ENCODE measurements at places on chromosomes 5 and 9.

DNA sequence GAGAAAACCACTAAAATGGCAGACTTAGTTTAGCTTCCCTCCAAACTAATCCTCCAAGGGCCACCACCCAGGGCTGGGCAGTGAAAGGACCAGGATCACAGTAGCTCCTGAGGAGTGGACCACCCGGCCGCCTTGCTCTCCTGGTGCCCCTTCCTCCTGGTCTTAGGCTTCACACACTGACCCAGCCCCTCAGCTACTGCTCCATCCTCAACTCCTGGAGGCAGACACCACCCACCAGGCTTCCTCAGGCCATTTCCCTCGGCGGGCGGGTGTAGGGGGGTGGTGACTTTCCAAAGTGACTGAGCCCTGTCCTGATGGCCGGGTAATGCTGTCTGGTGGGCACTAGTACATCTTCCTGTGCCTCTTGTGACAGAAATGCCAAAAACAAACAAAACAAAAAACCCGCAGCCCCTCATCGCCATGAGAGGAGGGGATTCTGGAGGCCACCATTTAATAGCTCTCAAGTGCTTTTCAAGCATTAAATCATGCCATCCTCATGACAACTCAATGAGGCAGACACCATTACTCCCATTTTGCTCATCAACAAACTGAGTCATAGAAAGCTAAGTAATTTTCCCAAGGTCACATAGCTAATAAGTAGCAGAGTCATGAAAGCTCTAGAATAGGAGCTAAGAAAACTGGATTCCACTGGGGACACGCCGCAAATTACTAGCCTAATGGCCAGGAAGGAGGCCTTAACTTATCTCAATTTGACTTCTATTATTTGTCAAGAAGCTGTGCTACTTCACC is 91.3 kb upstream of the LRRTM2 start:
- no peak for DNase-seq

- no peak for DNase-seq
Measured at GRCh38 chr9:123568691-123569688, 213.0 kb downstream of the CRB2 start.

DNA sequence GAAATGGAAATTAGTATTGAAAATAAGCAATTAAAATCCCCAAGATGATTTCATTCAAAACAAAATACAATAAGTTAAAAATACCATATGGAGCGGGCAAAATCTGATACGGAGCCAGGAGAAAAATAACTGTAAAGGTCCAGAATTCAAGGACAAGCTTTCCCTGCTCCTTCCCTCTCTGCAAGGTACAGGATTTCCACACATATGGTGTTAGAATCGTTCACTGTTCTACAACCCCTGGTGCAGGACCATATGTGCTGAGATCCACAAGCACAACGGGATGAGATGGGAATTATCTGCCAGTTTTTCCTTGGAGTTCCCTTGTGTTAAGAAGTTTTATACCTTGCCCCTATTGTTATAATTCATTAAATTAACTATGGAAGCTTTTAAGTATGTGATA is 94.7 kb upstream of the DMAC1 start:
- no peak for DNase-seq

DNA sequence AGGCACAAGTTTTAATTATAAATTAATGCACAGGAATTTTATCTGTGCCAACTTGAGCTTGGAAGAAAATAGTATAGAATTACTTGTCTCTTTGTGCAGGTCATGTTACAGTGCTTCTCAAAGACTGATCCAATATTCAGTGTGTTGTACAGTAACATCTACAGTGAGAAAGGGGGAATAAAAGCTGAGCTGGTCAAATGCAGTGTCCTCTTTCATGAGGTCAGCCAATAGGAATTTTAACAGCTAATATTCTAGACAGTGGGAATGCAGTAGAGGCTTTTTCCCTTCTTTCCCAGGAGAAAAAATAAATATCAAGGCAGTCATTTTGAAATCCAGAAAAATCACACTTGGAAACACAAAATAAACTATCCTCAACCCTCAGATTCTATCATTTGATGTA is 95.7 kb upstream of the ITGA1 start:
- DNase-seq = no peak

DNA sequence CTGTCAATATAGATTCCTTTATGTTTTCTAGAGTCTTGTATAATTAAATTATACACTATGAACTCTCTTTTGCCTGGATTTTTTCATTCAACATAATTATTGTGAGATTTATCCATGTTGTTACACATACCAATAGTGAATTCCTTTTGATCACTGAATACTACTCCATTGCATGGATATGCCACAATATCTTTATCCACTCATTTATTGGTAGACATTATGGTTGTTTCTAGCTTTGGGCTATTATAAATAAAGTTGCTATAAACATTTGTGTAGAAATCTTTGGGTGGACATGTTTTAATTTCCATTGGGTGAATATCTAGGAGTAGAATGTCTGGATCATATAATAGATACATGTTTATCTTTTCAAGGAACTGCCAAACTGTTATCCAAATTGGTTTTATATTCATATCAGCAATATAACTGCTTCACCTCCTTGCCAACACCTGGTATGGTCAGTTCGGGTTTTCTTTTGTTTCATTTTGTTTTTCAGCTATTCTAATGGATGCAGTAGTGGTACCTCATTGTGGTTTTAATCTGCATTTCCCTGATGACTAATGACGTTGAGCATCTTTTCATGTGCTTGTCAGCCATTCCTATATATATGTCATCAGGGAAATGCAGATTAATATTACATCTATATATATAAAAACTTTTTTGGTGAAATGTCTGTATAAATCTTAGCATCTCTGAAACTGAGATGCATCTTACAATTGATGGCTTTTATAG is 32.1 kb upstream of the TCF7 start:
- no peak for DNase-seq

GRCh38 chr9:8254541-8254940 is 455.0 kb upstream of the DMAC1 start:
- DNase-seq = no peak

GRCh38 chr5:57383093-57383861 is 99.3 kb downstream of the ACTBL2 start:
- DNase-seq = no peak

GRCh38 chr5:99807346-99807745 is 727.8 kb upstream of the FAM174A start:
- DNase-seq = no peak

GRCh38 chr5:173114536-173114935 is 29.8 kb upstream of the BNIP1 start:
- no peak for DNase-seq

- no peak for DNase-seq
Measured at GRCh38 chr9:121485623-121486022, 14.0 kb downstream of the GGTA1 start.

GRCh38 chr9:116596646-116597045 is 90.5 kb upstream of the TRIM32 start:
- DNase-seq = no peak

DNA sequence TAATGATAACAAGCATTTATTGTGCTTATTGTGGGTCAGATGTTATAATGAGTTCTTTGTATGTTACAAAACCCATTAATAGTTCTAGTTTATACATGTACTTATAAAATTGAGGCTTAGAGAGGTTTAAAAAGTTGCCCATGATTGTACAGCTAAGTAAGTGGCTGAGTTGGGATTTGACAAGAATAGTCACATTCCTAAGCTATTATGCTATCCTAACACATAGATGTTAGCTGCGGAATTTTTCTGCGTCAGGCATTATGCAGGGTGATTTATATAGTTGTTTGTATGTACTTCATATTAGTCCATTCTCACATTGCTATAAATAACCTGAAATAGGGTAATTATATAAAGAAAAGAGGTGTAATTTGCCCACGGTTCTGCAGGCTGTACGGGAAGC is 12.5 kb downstream of the COMMD10 start:
- DNase-seq = no peak
